Activated naive CD4-positive, alpha-beta T cell (primary cell): ENCODE measurements at places on chromosomes 16 and 17.

DNA sequence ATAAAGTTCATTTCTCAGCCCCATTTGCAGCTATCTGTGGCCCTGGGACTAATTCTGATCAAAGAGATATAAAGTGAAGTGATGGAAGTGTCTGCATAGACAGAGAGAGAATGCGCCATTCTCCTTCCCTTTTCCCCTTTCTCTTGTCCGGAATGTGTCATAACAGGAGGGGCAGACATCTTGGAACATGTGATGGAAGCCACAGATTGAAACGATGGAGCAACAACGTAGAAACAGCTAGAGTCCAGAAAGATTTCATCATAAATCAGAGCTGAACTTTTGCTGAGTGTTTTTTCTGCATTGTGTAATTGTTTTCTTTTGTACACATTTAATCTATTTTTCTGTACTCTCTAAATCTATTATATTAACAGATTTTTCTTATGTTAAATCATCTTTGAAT lies 11.3 kb downstream of the ASGR1 start:
- DNase-seq = no peak

DNA sequence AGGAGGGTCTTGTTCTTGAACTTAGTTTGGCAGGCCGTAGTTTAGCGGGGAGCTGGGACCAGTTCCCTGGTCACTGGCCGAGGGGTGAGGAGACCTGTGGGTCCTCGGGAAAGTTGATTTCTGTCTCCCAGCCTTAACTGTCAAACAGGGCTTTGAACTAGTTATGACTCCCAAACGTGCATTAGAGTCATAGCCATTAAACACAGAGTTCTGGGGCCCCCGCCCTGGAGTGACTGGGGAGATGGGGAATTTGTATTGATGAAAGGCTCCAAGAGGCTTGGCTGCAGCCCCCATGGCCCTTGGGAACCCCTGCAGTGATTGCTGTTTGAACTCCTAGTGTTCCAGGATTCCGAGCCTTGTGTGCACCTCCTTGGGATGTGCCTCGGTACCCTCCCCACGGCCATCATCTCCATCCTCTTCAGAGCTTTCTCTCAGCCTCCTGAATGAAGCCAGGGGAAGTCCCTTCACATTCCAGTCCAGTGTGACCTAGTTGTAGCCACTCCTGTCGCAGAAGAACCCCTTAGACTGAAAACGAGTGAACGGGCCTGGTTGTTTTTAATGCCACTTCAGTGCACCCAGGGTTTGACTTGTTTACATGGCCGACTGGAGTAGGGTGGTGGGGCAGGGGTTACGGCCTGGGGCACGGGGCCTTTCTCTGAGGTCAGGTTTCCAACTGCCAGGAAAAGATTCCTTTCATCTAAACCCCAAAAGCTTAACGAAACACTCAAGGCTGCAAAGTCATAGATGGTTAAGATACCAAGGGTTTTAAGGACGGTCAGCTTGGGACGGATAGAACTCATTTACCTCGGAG lies 1.4 kb downstream of the MPRIP start:
- no peak for DNase-seq

GRCh38 chr16:674214-674881 lies 1.1 kb upstream of the RHBDL1 start:
- DNase-seq = no peak

DNA sequence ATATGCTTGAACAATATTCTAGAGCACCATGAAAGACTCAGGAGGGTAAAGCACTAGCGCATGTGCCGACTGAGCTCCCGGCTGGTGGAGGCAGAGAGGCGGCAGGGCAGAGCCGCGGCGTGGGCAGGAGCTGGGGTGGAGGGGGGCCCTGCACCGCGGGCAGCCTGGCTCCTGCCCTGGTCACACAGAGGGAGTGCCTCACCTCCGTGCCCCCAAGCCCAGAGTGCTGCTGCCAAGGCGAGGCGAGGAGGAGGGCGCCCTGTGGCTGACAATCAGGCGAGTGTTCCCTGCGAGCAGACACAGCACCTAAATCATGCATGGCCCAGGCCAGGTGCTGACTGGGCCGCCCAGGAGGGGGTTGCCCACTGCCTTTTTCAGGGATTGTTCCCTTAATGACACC lies 105.8 kb upstream of the TNRC6C start:
- DNase-seq = no peak

DNA sequence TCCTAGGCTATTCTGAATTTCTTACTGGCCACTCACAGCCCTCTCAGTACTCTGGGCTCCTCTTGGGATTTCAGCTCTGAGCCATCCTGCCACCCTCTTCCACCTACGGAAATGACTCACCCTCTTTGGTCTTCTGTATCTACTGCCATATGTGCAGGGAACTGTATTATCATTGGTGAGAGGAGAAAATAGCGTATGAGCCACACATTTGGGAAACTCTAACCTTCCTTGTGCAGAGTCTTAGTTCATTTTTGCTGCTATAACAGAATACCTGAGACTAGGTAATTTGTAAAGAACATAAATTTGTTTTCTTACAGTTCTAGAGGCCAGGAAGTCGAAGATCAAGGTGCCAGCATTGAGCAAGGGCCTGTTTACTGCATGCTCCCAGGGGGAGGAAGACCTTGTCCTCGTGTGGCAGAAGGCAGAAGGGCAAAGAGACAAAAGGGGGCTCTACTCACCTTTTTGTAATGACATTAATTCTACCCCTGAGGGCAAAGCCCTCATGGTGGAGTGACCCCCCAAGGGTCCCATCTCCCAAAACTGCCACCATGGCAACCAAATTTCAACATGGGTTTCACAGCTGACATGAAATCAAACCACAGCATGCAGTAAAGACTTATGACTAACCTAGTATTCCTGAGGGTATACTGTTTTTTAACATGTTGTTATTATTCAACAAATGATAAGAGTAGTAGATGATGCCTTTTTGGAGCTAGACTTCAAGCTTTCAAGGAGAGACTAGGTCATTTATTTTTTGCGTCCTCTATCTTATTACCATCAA lies 191.8 kb downstream of the PRKCA start:
- DNase-seq = no peak

GRCh38 chr17:50934672-50935220 lies 68.6 kb upstream of the TOB1 start:
- DNase-seq = no peak

DNA sequence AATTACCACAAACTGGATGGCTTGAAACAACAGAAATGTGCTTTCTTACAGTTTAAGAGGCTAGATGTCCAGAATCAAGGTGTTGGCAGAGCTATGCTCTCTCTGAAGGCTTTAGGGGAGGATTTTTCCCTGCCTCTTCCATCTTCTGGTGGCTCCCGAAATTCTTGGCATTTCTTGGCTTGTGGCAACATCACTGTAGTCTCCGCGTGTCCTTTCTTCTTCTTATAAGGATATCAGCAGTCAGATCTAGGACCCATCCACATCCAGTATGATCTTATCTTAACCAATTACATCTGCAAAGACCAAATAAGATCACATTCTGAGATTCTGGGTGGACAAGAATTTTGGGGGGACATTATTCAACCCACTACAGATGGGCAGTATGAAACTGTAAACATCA lies 119.2 kb upstream of the PMFBP1 start:
- DNase-seq = no peak

DNA sequence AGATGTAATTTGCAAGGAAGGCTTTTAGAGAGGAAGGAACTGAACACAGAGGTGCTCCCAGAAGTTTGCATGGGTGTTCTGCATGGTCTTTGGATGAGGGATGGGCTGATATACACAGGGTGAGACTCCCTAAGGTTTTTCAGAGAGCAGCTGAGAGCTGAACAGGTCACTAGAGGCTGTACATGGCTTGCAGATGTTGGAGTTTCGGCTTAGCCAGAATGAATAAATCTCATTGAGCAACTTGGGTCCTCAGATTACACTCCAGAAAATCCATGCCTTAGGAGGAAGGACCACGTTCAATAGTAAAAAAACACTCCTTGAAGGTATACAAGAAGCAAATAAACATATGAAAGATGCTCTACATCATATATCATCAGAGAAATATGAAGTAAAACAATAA lies 7.5 kb upstream of the ITGB3 start:
- no peak for DNase-seq

- DNase-seq = no peak
Measured at GRCh38 chr17:44914148-44914547, 1.2 kb downstream of the GFAP start.

DNA sequence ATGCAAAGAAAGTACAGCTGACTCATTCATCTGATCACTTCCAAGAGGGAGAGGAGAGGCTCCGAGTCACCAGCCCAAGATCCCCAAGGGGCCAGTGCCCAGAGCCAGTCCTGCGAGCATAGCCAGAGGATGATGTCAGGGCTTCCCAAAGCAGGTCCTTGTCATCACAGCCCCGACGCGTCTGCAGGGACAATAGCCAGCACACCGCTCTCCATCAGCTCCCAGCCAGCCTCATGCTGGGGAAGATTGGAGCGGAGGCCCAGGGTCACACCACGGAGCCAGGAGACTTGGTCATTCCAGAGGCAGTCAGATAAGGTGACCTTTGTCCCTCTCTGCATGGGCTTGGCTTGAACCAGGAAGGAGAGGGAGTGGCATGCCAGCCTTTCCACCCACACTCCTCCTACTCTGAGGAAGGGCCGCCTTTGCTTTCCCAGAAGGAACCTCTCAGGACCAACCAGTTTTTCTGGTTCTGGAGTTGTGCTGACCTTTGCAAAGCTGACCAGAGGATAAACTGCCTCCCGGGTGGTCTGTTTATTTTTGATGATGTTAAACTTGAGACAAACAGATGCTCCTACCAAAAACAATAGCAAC lies 58.3 kb upstream of the ARHGAP44 start:
- no peak for DNase-seq

- DNase-seq = peak; percentile 38
Measured at GRCh38 chr17:77645072-77646045, 313.1 kb upstream of the TNRC6C start.

GRCh38 chr16:73036074-73036826 lies 11.7 kb downstream of the ZFHX3 start:
- no peak for DNase-seq

DNA sequence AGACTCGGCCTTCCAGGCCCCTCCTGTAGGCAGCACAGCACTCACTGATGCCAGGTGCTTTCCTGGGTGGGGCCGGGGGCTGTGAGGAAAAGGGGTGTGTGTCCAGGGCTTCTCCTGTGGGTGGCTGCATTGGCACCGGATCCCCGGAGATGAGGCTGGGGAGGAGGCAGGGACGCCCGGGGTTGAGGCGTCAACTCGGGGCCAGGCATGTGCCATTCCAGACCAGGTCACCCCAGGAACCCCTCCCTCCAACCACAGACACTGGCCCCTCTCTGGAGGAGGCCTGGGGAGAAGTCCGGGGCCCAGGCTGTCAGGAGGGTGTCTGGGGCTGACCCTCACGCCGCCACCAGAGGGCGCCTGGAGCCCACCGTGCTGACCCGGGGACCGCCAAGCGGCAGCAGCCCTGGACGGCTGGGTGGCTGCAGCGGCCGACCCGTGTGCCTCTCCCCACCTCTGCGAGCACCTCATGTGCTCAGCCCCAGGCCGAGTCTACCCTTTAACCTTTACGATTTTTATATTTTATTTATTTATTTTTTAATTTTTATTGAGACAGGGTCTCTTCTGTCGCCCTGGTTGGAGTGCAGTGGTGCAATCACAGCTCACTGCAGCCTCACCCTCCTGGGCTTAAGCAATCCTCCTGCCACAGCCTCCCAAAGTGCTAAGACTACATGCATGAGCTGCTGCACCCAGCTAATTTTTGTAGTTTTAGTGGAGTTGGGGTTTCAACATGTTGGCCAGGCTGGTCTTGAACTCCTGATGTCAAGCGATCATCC lies 3.2 kb upstream of the METRN start:
- DNase-seq = peak; percentile 76

DNA sequence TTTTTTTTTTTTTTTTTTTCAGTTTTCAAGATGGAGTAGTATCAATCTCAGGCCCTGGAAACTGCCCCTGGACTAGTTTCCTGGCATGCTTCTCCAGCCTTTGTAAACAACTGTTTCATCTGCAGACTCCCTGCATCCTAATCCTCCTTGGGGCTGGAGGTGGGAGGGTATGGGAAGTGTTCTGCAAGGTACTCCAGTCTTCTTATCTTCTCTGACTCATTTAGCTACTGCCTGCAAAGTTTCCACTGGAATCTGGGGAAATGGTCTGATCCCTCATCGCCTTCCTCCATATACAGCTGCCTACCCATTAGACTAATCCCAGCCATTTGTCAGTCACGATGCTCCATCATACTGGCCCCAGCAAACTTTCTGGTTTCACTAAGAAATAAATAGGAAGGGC lies 21.5 kb downstream of the COPZ2 start:
- no peak for DNase-seq

GRCh38 chr17:1019451-1019850 lies 22.5 kb downstream of the TIMM22 start:
- DNase-seq = no peak

DNA sequence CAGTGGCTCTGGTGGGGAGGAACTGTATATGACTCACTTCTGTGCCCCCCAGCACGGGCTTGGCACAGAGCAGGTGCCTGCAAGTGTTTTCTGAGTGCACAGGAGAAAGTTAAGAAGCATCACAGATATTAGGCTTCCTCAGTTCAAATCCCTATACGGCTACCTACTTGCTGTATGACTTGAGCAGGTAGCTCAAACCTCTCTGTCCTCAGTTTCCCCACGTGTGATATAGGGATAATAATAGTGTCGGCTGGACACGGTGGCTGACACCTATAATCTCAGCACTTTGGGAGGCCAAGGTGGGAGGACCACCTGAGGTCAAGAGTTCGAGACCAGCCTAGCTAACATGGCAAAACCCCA lies 95.7 kb downstream of the C16orf78 start:
- no peak for DNase-seq

DNA sequence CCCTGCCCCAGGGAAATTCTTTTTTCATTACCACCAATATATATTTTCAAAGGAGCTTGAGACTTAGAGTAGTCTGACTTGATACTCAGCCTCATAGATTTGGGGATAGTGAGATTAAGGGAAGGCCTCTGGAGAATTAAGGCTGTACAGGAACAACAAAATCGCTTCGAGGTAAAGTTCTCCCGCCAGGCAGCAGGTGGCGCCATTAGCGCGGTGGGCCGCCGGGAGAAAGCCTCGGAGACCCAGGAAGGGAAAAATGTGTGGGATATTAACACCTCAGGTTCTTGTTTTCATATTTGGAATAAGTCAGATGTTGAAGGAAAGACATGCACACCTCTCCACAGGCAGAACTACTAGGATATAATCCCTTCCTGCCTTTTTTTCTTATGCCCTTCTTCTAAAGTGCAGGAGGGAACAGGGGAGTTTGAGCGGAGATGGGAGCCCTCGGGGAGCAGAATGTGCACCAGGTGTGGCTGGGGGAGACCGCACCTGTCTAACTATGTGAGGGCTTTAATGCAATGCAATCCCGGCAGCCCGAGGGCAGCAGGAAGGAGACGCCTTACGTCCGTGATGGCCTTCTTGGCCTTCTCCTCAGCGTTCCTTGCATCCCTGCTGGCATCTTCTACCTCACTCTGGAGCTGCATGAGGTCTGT lies 25.9 kb downstream of the MYH3 start:
- DNase-seq = no peak

- no peak for DNase-seq
Measured at GRCh38 chr17:5582209-5583185, 1.8 kb downstream of the NLRP1 start.

GRCh38 chr16:24091125-24091524 lies 165.0 kb upstream of the CACNG3 start:
- DNase-seq = no peak

DNA sequence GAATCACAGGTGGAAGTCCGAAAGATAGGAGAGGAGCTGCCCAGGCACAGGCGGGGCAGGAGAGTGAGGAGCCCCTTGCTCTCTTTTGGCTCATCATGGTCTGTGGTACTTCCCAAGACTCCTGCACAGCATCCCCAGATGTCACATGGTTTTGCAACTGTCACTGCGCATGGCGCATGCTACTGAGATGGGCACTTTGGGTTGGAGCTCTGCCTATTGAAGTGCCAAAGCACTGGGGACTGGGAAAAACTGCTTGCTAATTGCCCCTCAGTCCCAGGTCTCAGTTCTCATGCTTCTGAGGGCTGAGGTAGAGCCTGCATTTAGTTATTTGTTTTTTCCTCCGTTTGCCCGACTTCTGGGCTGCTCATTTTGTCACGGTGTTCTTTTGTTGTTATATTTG lies 156.8 kb upstream of the CDH13 start:
- no peak for DNase-seq
